ENCODE measurements at places on chromosomes 13 and 19. TPM values are rescaled to one million over a fixed set of nuclear protein-coding genes. Genes with fewer than 3 reads are reported as not detected.

EIF3K gene
- total RNA-seq = 531 TPM

UPF1 gene
- total RNA-seq = 61.2 TPM

CPB2 gene
- under 0.01 TPM for total RNA-seq

HPN gene
- 0.72 TPM for total RNA-seq

PRSS57 gene
- not detected for total RNA-seq

PCDH20 gene
- total RNA-seq = 3.1 TPM

SERPINE3 gene
- not detected for total RNA-seq
